PC-9 (cell line): ENCODE measurements at places on chromosomes 5 and 9. TPM values are rescaled to one million over a fixed set of nuclear protein-coding genes. Genes with fewer than 3 reads are reported as not detected.

Gene ADGRD2
- total RNA-seq = not detected in 2 replicates

DNA sequence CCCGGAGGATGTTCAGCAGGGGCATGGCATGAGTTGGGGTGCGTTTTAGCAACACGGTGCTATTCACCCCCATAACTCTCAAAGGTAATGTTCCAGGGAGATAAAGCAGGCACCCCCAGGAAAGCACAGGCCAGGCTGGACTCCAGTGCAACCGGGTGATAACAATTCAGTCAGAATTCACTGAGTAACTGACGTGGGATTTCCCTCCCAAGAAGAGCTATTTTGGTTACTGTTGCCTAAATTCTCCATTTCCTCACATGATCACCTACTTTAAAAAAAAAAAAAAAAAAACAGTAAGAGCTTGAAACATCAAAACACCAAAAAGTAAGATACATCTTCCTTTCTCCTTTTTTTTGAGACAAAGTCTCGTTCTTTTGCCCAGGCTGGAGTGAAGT is 137.6 kb upstream of the WWC1 start:
- peaks cover 94% of the 10 kb centered on the region for H3K27me3 ChIP-seq
- H3K36me3 ChIP-seq = no peaks in the 10 kb centered on the region
- no peaks in the 10 kb centered on the region for H3K4me1 ChIP-seq
- no peak for DNase-seq

- no peaks in the 10 kb centered on the region for H3K36me3 ChIP-seq
- H3K27ac ChIP-seq = no peak overlapping the region
- H3K27me3 ChIP-seq = no peaks in the 10 kb centered on the region
- H3K4me1 ChIP-seq = no peaks in the 10 kb centered on the region
- no peak overlapping the region for H3K4me3 ChIP-seq
- no peak for DNase-seq
Measured at GRCh38 chr9:382383-382782, 167.7 kb downstream of the DOCK8 start.

Gene GZMA
- not detected in 2 replicates for total RNA-seq

- no peaks in the 10 kb centered on the region for H3K36me3 ChIP-seq
- no peak overlapping the region for H3K27ac ChIP-seq
- no peaks in the 10 kb centered on the region for H3K27me3 ChIP-seq
- no peak for DNase-seq
- peaks cover 15% of the 10 kb centered on the region for H3K4me1 ChIP-seq
Measured at GRCh38 chr5:126818736-126819135, 41.8 kb downstream of the LMNB1 start.

- DNase-seq = peak; percentile 72
- peak overlapping the region; percentile 99 for H3K27ac ChIP-seq
- no peaks in the 10 kb centered on the region for H3K27me3 ChIP-seq
- H3K36me3 ChIP-seq = no peaks in the 10 kb centered on the region
- H3K4me1 ChIP-seq = peaks cover 50% of the 10 kb centered on the region
Measured at GRCh38 chr9:22158271-22158670, 149.2 kb upstream of the CDKN2B start.

DNA sequence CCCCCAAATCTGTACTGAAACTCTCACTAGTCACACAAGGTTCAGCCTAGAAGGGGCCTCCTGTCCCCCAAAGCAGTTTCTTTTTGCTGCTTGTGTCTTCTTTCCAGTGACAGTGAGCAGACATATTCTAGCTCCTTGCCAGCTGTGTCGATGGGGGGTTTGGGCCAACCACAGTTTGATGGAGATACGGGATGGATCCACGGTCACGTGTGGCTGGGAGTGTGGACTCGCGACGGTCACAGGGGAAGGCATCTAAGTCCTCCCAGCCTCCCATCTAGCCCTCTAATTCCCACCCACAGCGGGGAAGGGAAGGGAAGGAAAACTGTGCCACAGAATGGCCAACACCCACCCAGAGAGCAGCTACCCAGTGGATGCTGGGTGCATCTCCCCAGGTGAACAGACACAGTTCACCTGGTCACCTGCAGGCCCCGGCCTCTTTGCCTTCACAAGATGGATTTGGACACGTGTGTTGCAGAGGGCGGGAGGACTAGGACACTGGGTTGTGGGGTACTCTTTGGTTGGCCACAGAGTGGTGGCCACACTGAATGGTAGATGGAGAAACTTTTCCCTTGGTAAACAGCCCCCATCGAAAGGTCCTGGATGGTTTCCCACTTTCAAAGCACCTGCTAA is 54.4 kb downstream of the CRB2 start:
- H3K4me3 ChIP-seq = no peak overlapping the region
- no peak overlapping the region for H3K27ac ChIP-seq
- no peaks in the 10 kb centered on the region for H3K27me3 ChIP-seq
- no peak for DNase-seq
- no peaks in the 10 kb centered on the region for H3K36me3 ChIP-seq

DNA sequence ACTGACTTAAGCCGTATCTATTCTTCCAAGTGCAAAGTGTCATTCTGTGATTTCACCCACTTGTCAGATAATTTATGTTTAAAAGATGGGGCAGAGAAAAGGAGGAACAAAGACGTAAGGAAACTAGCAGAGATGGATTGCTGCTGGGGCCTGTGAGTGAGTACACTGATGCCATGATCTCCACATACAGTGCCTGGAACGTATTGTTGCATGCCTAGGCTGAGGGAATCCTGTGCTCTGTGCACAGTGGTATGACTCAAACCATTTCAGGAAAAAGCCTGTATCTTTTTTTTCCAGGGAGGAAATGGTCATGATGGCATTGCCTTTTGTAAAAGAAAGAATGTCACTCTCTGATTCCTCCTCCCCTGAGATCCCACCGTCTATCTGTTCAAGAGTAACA is 359.5 kb upstream of the ADAMTS16 start:
- no peak overlapping the region for H3K27ac ChIP-seq
- H3K4me1 ChIP-seq = no peaks in the 10 kb centered on the region
- H3K27me3 ChIP-seq = peaks cover 23% of the 10 kb centered on the region
- no peak overlapping the region for H3K4me3 ChIP-seq

DNA sequence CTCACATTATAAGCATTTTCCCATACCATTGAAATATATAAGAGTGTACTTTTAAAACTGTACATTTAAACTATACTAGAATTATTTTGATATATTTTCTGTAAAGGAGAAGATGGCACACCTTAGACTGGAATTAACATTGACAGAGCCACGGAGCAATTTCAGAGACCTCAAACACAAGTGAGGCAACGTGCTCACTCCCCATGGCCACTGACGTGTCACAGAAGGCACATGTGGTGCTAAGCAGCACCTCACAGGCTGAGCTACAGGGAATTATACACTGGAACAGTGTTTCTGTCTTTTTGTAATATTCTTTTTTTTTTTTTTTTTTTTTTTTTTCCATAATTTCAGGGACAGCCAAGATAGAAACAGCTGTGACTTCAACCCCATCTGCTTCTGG is 66.5 kb downstream of the NUP214 start:
- H3K4me3 ChIP-seq = no peak overlapping the region
- no peak overlapping the region for H3K27ac ChIP-seq
- no peak for DNase-seq
- peaks cover 16% of the 10 kb centered on the region for H3K36me3 ChIP-seq
- no peaks in the 10 kb centered on the region for H3K27me3 ChIP-seq

DNA sequence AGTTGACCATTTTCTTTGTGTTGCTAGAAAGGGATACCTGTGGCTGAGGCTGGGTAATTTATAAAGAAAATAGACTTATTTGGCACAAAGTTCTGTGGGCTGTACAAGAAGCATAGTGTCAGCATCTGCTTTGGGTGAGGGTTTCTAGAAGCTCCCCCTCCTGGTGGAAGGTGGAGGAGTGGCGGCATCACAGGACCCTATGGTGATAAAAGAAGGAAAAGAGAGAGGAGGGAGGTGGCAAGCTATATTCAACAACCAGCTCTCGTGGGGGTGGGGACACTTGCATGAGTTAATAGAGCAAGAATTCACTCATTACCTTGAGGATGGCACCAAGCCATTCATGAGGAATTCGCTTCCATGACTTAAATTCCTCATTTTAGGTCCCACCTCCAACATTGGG is 2041.4 kb upstream of the CDH9 start:
- no peaks in the 10 kb centered on the region for H3K27me3 ChIP-seq
- H3K4me1 ChIP-seq = no peaks in the 10 kb centered on the region
- DNase-seq = no peak

Gene INSL4
- not detected in 2 replicates for total RNA-seq

Gene SERF1B
- total RNA-seq = 17.2 and 21.5 TPM in 2 replicates

DNA sequence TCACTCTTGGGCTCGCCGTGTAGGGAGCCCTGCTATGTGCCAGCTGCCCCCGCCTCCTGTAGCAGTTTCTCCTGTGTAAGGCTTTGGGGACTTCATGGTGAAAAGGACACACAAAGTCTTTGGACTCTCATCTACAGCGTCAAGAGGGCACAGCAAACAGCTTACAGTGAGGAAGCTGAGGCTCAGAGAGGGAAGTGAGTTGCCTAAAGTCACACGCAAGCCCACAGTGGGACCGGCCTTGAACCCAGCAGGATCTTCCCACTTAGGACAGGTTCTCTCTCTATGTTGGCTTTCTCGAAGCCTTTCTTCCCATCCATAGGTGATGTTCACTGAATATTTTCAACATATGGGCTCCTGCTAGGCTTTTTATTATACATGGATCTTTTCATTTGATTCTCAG is 9.8 kb upstream of the PRRX2 start:
- H3K27ac ChIP-seq = no peak overlapping the region
- peaks cover 12% of the 10 kb centered on the region for H3K4me1 ChIP-seq
- H3K4me3 ChIP-seq = no peak overlapping the region
- no peak for DNase-seq

DNA sequence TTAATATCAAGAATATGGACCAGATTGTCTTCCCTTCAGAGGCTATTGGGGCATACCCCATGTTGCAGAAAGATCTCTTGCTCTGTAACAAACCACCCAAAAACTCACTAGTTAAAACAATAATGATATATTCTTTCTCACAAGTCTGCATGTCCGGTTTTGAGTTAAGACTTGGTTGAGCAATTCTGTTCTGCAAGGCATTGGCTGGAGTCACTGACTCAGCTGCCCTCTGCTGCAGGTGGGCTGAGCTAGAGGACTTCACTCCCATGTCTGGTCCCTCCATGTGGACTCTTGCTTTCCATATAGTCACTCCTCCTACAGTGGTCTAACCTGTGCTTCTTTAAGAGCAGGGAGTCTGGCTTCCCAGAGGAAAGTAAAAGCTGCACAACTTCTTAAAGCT is 73.4 kb downstream of the ESM1 start:
- H3K27me3 ChIP-seq = peaks cover 24% of the 10 kb centered on the region
- no peak overlapping the region for H3K4me3 ChIP-seq
- H3K27ac ChIP-seq = no peak overlapping the region
- no peaks in the 10 kb centered on the region for H3K4me1 ChIP-seq
- H3K36me3 ChIP-seq = no peaks in the 10 kb centered on the region

DNA sequence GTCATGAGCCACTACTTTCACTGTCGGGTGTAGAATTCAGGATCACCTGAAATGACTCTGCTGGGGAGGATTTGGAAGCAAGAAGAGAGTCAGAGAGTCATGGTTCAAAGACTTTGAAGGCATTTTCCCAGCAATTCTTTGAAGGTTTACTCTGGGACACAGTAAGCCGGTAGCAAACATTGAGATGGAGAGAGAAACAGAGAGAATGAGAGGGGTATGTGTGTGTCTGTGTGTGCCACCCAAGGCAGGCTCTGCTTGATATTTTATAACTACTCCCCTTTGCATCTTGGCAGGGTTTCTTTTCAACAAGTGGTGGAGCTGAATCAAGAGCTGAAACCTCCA is 89.8 kb downstream of the ANKRD55 start:
- no peak for DNase-seq
- H3K4me1 ChIP-seq = peaks cover 47% of the 10 kb centered on the region
- H3K4me3 ChIP-seq = no peak overlapping the region
- H3K27ac ChIP-seq = peak overlapping the region; percentile 92
- H3K36me3 ChIP-seq = no peaks in the 10 kb centered on the region

- H3K27me3 ChIP-seq = no peaks in the 10 kb centered on the region
- H3K36me3 ChIP-seq = no peaks in the 10 kb centered on the region
- H3K4me3 ChIP-seq = no peak overlapping the region
- no peaks in the 10 kb centered on the region for H3K4me1 ChIP-seq
- no peak overlapping the region for H3K27ac ChIP-seq
- no peak for DNase-seq
Measured at GRCh38 chr5:73525606-73526203, 27.5 kb downstream of the BTF3 start.

Gene FOXI1
- total RNA-seq = not detected in 2 replicates
